CD8-positive, alpha-beta memory T cell (primary cell): ENCODE measurements at places on chromosomes 1 and 21.
A peak's percentile ranks its signal among the peaks of the same experiment; 100 is the strongest.

GRCh38 chr1:227351443-227351842, 33.2 kb upstream of the CDC42BPA start:
- DNase-seq = no peak

- no peak for DNase-seq
Observed at GRCh38 chr1:226131639-226132038, 54.9 kb downstream of the ACBD3 start.

DNA sequence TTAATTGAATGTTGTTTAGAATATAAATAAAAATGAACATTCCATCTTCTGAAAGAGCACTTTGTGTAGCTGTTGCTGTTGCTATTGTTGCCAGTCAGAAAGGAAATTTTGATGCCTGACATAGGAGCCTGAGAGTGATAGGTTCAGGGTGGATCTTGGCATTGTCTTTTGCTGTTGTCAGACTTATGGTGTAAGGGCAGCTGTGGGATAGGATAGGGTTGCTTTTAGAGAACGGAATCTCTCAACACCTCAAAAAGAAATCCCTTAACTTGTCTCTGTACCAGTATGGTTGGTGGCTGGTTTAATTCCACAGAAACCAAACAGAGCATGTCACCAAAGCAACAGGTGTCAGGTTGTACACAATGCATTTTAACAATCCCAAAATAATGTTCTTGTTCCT, 62.7 kb downstream of the ESRRG start:
- no peak for DNase-seq

GRCh38 chr1:38133756-38134155, 87.2 kb upstream of the POU3F1 start:
- no peak for DNase-seq

- DNase-seq = peak; percentile 64
Observed at GRCh38 chr1:8525216-8525557, 207.3 kb downstream of the SLC45A1 start.

DNA sequence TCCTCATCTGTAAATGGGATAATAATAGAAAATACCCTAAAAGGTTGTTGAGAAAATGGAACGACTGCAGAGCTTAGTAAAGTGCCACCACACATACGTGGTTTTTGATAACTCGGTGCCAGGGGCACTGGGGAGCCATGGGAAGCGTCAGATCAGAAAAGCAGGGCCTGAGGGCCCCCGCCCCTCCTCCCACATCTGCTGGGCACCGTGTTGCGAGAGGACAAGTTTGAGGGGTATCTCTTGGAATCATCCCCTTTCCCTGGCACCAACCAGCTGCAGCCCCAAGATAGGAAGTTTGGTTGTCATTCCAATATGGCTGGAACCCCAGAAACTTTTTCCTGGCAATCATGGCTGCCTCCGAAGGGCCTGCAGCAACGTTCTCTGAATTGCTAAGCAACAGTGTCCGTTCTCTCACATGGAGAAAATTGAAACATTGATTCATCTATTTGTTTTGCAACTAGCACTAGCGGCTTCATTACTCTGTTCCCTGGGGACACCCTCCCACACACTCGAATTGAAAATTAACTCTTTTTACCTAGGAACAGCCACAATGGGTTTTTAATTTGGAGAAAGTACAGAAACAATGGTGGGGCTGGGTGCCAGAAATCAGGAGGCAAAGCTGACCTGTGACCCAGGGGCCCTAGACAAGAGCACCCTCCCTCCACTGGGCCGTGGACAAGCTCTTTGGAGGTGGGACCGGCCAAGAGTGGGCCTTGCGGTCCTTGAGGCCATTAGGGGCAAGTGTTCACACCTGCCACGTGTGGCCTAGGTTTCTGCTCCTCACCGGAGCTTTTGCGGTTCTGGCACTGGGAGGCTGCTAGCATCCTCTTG, 190.0 kb upstream of the VAMP3 start:
- DNase-seq = no peak

DNA sequence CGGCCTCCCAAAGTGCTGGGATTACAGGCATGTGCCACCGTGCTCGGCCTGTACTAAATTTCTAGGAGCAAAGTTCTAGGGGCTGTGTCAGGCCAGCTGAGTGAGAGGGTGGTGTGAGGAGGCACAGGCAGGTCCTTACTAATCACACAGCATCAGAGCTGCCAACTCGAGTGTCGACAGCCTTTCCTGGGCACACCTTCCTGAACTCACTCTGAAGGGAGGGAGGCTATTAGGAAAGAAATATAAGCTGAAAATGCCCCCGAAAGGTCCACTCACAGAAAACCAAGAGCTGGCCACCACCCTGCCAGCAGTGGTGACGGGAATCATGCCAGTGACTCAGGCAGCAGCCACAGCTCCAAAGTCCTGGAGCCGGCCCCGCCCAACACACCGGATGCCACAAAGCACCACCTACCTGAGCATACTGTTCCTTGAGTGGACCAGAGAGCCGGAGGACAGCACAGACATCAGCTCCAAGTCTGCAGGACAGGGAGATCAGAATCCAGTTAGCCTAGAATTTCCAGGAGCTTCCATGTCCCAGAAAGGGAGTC, 4.5 kb downstream of the PMVK start:
- DNase-seq = no peak

- no peak for DNase-seq
Observed at GRCh38 chr1:24540906-24541710, 14.8 kb upstream of the NCMAP start.

DNA sequence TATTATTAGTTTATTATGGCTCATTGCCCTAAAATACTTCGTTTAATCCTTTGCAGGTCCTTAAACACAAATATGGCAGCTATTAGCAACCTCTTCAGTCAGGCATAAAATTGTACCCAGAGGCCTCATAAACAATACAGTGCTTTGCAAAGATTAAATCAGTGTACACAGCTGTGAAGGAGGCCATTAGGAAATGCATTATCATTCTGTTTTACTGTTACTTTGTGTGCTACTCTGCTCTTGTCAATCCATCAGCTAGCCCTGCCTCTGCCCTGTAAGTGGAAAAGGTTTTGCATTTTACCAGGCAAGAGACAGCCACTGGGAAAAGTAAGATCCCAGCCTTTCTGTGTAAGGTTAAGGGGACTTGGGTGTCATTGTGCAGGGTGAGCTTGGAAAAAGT, 415.7 kb upstream of the DAB1 start:
- DNase-seq = no peak

GRCh38 chr21:34724131-34724856, 55.5 kb downstream of the CLIC6 start:
- no peak for DNase-seq

- no peak for DNase-seq
Observed at GRCh38 chr1:166811691-166812090, 27.6 kb upstream of the POGK start.

GRCh38 chr1:4169991-4170390, 269.9 kb upstream of the C1orf174 start:
- no peak for DNase-seq

- DNase-seq = no peak
Observed at GRCh38 chr1:107436552-107437241, 295.9 kb downstream of the NTNG1 start.

- DNase-seq = no peak
Observed at GRCh38 chr21:38433471-38433870, 64.8 kb downstream of the ERG start.

DNA sequence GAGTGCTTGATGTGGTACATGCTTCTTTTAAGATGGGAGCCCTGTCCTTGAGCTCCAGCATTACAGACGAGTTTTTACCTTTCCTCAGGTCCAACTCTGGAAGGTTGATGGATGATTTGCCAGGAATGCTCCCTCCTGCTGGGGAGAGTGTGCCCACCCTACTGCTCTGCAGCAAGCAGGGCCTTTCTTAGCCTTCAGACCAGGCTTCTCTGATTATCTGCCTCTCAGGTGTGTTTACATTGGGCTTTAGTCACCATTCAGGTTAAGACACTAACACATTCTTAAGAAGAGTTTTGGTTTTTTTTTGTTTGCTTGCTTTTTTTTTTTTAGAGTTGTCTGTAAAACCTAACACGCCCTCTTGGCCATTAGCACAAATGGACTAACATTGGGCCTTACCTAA, 301.8 kb downstream of the KCNT2 start:
- DNase-seq = no peak

DNA sequence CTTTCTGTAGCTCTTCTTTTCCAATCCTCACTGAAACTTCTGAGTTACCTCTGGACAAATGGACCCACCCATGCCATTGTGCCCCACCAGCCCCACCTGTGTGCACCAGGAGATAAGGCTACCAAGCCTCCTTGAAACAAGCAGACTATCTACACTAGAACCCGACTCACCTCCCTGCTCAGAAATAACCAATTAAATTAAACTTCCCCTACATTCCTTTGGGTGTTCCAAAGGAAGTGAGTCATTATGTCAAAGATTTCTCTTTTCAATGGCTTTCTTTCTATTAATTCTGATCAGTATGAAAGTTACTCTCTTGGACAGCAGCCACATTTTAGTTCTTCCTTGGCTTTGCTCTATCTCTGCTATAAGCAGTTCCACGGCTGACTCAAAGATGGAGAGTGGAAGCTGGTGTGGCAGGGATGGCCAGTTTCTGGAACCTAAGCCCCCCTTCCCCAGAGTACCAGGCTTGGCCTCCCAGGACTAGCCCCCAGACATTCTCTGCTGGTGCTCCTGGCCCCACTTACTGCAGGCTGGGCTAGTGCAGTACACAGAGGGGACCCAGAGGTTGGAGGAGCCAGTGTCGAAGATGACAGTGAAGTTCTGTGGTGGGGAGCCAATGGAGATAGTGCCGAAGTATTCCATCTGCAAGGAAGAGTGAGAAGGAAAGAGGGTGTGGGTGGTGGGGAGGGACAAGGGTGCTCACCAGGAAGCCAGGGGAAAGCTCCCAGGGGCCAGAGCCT, 1.9 kb downstream of the CTSE start:
- DNase-seq = no peak

GRCh38 chr1:203325026-203325417, 19.7 kb downstream of the BTG2 start:
- peak; percentile 51 for DNase-seq

DNA sequence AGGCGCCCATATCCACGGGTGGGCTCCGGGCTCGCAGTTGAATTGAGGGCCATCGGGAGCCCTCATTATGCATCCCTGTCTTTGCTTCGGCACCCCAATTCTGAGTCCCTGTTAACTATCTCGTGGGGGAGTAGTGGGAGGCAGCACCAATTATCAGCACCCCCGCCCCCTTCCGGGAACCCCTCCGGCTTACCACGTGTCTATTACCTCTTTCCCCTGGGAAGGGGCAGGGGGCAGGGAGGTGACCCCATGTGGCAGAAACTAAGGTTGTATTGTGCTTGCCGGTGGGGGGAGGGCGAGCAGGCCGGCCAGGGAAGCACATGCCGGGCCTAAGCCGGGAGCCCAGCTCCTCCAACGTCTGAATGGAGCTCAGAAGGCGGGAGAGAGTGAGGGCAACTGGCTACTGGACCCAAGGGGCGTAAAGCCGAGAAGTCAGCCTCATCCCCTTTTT, 1.0 kb downstream of the LIN28A start:
- DNase-seq = no peak

DNA sequence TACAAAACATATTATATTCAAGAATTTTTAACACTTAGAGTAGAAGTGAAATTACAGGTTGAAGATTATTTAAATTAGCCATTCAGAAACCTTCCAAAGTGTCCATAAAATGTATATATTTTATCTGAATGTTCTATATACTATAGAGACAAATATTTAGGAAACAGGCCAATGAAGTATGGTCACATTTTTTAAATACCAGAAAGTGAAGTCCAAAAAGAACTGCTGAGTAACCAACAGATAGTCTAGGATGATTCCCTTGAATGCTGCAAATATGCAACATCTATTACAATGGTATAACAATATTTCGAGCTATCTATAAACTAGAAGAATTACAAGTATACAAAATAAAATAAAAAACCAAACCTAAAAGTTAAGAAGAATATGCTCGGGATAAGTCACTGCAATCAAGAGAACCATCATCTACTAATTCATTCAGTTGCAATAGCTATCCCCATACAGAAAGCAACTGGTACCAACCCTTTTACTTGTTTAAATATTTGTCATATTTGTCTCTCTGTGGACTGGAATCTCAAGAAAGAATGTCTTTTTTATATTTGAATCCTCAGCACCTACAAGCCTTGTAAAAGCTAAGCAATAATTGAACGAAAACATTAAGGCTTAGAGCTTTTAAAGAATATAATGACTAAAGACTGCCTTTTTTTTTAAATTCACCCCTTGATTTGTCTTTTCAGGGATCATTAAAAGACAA, 8.1 kb downstream of the ODF2L start:
- no peak for DNase-seq

- DNase-seq = no peak
Observed at GRCh38 chr1:7476861-7477547, 294.1 kb upstream of the VAMP3 start.

DNA sequence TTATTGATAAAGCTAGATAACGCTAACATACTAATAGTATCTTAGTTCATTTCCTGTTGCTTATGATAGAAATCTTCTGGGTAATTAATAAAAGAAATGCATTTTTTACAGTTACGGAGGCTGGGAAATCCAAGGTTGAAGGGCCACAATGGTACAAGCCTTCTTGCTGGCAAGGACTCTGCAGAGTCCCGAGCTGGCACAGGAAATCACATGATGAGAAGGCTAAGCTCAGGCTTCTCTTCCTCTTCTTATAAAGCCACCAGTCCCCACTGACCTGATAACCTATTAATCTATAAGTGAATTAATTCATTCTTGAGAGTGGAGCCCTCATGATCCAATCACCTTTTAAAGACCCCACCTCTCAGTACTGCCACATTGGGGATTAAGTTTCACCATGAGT, 82.6 kb downstream of the GPR161 start:
- no peak for DNase-seq

DNA sequence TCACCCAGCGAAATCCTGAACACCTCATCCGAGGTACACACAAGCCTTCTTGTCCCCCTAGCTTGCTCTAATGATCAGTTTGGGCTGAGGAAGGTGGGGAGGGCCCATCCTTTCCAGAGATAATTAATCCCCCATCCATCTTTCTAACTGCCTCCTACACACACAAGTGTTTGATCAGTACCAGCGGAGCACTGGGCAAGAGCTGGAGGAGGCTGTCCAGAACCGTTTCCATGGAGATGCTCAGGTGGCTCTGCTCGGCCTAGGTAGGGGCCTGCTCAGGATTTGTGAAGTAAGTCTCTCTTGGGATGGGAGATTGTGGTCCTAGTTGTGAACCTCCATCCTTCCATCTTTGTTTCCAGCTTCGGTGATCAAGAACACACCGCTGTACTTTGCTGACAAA, 5.8 kb downstream of the ANXA9 start:
- no peak for DNase-seq
